ENCODE measurements at places on chromosomes 2 and 18.

DNA sequence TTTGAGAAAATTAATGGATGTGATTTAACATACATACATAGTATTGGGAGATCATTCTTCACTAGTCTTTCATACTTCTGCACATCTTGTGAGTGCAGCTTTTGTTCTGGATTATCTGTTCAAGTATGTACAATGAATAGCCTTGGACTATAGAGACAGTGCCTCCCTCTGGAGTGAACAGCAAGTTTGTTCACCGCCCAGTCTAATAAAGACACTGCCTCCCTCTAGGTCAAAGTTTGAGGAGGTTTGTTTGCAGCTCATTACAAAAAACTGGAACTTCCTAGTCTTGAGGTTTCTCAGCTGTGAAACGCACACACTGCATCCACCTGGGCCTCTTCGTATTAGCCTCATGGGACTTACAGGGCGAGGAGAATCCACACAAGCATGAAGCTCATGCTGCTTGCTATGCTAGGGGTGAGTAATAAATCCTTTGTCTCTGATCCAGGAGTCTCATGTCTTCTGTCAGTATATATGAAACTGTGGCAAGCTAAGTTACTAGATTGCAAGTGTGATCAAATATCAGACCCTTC lies 26.0 kb upstream of the LAPTM4A start:
- no peak for DNase-seq

DNA sequence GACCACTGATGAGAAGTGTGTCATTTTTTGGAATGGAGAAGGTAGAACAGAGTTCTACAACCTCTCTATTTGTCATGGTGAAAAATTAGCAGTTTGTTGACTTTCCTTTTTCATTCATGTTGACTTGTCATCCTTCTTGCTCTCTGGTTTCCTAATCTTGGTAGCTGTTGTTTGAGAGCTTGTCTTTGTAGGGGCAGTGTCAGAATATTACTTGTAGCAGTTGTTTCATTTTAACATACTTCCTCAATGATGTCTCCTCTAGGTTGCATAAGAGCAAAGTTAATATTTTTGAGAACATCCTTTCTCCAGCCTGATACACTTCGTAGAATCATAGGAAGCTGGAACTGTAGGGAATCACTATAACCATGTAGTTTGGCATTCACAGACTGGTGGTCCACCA lies 368.2 kb upstream of the FANCL start:
- no peak for DNase-seq

GRCh38 chr2:159713631-159714246 lies 1.4 kb downstream of the MARCHF7 start:
- no peak for DNase-seq

GRCh38 chr2:136128905-136129304 lies 11.0 kb upstream of the CXCR4 start:
- no peak for DNase-seq

DNA sequence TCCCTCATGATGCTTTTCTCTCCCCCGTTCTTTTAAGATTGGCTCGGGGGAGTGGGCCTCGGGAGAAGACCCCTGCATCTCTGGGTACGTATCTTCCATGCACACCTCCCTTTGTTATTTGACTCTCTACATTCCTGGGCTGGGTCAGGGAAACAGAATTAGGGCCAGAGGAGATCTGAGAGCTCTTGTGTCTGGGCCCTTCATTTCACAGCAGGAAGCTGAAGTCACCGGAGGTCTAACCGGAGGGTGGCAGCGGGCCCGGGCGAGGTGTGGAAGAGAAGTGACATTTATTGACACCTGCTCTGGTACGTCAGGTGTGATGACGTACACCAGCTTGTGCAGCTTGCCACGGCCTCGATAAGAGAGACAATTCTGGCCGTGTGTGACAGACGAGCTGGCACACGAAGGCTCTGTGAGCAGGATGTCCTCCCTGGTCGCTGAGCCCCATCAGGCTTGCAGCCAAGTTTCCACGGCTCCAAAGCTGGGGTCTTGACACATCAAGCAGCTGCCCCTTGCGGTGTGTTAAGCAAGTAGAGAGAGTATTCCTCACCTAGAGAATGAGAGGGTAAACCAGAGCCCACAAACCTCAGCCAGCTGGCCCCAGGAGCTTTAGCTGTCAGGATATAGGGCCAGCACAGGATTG lies 30.4 kb downstream of the TOGARAM2 start:
- no peak for DNase-seq

DNA sequence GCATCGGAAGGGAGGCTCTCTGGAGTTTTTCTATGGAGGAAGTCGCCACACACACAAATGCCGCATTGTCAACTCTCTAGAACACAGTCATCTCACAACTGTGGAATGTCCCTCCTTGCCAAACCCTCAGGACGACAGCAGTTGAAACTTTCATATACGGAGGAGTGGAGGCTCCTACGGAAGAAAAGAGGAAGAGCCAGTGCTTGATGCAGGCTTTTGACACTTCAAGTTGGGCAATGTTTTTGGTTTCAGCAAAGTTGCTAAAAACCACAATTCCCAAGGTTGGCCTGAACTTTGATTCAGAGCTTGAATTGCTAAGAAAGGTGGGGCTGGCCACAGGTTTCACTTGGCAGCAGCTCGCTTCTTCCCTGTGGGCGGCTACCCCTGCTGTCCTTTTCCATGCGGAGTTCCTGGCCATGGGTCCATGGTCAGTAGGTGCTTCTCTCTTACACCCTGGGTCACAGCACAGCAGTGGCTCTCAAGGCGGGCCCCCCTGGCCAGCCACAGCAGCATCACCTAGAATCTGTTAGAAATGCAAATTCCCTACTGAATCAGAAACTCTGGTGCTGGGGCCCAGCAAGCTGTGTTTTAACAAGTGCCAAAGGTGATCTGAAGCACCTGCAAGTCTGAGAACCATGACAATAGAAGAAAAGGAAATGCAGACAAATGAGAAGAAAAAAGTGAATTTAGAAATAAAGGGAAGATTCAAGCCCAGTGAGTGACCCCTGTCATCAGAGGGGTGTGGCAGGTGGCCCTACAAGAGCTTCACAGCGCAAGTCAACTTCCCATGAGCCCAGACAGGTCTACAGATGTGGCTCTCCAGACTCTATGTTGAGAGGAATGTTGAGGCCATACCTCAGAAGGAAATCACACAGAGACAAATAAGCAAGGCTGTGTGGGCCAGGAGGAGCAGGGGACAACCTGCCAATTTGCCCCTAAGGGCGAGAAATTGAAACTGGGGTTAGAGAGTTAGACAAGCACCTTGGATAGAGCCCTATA lies 856.4 kb downstream of the RNF144A start:
- no peak for DNase-seq

DNA sequence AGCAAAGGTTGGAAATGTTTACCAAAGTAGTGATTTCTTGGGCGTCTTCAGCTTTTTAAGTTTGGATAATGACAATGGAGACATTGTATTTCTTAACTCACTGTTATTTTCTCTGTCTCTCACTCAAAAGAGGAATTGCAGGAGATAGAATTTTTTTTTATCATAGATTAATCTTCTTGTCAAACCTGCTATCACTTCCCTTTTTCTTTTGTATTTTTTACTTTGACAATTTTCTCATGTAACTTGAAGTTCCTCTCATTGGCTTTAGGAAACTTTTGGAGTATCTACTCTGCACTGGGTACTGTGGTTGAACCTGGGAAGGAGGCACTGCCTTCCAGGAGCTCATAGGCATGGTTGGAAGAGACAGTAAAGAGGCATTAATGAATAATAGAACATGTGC lies 489.1 kb downstream of the CNTNAP5 start:
- DNase-seq, result no peak

- no peak for DNase-seq
These were observed 101.1 kb upstream of the LPIN2 start for GRCh38 chr18:3114026-3114425.

DNA sequence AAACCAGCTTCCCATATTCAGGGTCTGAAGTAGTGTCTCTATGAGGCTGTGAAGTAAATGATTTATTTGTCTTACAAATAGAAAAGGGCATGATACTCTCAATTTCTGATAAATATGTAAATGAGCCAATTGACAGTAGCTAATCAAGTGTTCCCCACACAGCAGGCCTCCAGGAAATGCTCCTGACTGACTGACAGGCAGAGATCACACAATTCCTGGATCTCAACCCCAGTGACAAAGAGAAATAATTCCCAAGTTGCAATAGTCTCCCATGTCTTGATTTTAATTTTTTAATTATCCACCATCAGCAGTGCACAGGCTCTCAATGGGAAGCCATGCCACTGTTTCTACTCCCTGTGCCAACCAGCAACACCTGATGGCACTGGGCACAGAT lies 390.4 kb downstream of the SOX11 start:
- no peak for DNase-seq

DNA sequence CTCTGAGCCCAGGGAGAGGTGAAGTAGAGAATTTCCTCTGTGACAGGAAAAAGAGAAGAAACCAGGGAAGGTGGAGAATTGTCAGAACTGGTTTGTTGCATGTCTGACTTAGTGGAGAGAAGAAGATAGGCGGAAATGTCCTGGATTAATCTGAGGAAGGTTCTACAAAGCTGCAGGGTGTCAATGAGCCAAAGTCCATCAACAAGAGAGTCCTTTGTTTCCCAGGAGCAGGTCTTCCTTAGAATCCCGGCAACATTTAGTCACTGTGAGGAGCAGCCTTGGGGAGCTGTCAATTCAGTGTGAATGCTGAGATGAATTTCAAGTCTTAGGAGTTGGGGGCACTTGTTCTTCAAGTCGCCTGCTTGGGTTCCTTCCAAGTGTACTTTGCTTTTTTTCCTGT lies 88.4 kb upstream of the CELF4 start:
- DNase-seq, result no peak

- DNase-seq, result no peak
These were observed 241.8 kb upstream of the RAB12 start for GRCh38 chr18:8367217-8367988.

DNA sequence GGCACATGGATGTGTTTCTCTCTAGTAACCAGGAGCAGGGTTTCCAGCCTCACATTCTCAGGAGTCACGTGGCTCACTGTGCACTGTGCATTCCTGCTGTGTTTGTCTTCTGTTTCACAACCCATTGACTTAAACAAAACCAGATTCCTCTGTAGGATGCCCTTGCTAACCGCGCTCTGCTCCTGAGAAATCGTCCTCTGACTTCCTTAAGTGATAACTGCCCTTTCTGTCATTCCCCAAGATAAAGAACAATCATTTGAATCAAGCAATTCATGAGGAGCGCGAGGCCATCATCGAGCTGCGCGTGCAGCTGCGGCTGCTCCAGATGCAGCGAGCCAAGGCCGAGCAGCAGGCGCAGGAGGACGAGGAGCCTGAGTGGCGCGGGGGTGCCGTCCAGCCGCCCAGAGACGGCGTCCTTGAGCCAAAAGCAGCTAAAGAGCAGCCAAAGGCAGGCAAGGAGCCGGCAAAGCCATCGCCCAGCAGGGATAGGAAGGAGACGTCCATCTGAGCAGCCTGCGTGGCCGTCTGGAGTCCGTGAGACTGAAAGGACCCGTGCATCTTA lies 60.2 kb downstream of the RALBP1 start:
- no peak for DNase-seq

GRCh38 chr2:43825841-43826240 lies 12.8 kb downstream of the ABCG5 start:
- DNase-seq, result no peak

GRCh38 chr18:55384551-55385275 lies 203.3 kb downstream of the TCF4 start:
- no peak for DNase-seq

DNA sequence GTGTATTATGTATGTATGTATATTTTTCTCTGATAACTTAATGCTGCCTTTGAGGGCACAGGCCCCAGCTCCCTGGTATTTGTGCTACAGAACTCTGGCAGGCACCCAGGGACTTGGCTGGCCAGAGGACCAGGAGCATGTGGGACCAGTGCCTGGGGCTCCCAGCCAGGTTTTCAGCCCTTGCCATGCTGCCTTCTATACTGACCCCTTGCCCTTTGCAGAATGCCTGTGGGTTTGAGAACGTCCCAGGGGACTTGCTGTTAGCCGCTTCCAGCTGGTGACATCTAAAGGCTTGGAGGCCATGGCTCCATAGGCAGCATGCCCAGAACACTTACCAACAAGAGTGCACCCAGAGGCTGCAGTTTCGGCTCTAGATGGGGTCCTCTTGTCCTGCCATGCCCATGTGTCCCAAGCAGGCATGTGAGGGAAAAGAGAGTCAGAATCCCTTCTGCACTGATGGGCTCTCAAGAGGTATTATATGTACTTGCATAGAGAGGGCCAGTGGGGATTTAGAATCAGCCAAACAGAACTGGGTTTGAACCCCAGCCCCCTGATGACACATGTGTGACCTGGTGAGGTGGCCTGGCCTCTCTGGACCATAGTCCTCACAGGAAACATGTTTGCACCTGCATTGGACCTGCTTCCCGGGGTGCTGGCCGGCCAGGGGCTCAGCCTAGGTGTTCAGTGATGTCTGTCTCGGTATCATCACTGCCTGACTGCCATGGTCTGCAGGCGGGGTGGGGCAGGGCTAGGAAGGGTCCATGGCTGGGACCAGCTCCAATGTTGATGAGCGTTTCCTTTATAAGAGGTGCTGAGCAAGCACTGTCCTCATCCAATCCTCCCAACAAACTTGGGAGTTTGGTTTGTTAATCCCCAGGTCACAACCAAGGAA lies 119.2 kb upstream of the FHL2 start:
- no peak for DNase-seq

GRCh38 chr2:16506366-16506765 lies 159.3 kb downstream of the CYRIA start:
- DNase-seq, result no peak

GRCh38 chr2:159793326-159793725 lies 4.7 kb downstream of the CD302 start:
- no peak for DNase-seq

GRCh38 chr2:156810094-156810493 lies 373.9 kb downstream of the GPD2 start:
- DNase-seq, result no peak

DNA sequence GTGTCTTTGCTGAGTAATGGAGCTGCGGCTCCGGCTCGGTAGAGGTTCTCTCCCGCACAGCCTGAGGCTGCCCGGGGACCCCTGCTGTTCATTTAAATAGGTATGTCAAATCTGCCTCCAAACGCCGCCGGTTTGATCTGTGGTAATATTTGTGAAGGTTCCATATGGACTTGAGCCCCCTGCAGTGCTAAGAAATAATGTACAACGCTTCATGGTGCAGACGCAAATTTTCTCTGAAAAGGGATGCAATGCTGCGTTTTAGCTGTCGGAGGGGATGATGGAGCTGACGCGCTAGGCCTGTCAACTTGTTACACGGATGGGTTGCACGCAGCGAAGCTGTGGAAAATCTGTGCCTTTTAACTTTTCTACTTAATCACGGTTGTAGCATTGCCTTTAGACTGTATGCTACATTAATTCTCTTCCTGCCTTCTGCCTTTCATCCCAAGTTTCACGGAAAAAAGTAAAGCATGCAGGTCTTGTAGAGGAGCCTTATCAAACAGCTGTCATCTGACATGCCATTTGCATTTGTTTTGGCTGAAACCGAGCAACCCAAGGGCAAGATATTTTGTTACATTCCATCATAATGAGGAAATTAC lies 43.2 kb downstream of the MRPS9 start:
- no peak for DNase-seq

DNA sequence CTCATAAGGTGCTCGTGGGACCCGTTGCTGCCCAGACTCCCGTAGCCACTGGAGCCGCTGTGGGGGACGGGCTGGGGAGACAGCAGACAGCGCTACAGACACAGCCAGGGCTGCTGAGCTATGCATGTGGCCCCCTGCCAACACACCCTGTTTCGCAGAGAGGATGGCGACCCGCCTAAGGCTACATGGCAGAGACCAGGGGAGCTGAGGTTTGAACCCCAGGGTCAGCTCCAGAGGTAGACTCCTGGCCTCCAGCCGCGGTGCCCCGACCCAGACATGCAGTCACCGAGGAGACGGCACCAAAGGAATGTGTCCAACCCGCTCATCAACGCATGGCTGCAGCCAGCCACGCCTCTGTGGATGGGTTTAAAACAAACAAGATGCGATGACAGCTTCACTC lies 21.0 kb upstream of the HES6 start:
- no peak for DNase-seq

All from T-helper 2 cell (primary cell).